ENCODE measurements at places on chromosomes 11 and 22. TPM values are rescaled to one million over a fixed set of nuclear protein-coding genes. Genes with fewer than 3 reads are reported as not detected.

Gene SERPINH1
- 8.1 TPM for polyA plus RNA-seq

Gene COMMD9
- 139 TPM for polyA plus RNA-seq

Gene MAPK8IP1
- polyA plus RNA-seq = 3.3 TPM

Gene MRPL48
- 129 TPM for polyA plus RNA-seq

Gene TSPO
- polyA plus RNA-seq = 2.9 TPM

Gene C11orf52
- 1.7 TPM for polyA plus RNA-seq

Gene KDM4D
- 1.1 TPM for polyA plus RNA-seq

Gene ZBTB16
- polyA plus RNA-seq = not detected

Gene ZNF195
- 27.9 TPM for polyA plus RNA-seq

Gene SCARF2
- not detected for polyA plus RNA-seq

Gene CCDC89
- not detected for polyA plus RNA-seq

Gene ZNRF3
- polyA plus RNA-seq = 2.2 TPM

Measured in Purkinje cell (primary cell).